Gastroesophageal sphincter (tissue), 4 donors: ENCODE measurements at places on chromosomes 13 and 19. TPM values are rescaled to one million over a fixed set of nuclear protein-coding genes. Genes with fewer than 3 reads are reported as not detected.

Gene GPR12
- total RNA-seq = not detected

Gene GIPR
- not detected for total RNA-seq

Gene ZNF229
- total RNA-seq = 5.1 TPM

Gene SPIB
- total RNA-seq = not detected

Gene FUT6
- not detected for total RNA-seq

Gene ZNF552
- total RNA-seq = 2.7 TPM
